ENCODE measurements at places on chromosomes 2 and 18. TPM values are rescaled to one million over a fixed set of nuclear protein-coding genes. Genes with fewer than 3 reads are reported as not detected.

DNA sequence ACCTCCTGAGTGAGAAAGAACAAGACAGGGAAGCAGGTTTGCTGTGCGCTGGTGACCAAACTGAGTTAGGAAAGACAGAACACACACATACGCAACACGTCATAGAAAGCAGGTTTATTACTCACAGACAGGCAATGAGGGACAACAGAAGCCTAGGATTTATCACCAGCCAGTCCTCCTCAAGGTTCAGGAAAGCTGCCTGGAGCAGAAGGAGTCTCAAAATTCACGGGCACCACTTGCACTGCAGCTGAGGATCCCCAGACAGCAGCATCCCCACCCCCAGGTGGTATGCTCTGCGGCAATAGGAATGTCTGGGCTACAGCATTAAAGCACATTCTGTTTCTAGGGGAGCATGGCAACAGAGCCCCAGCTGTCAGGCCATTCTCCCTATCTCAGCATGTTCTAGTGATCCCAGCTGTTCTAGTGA is 284.4 kb upstream of the RGPD4 start:
- no peak for DNase-seq

DNA sequence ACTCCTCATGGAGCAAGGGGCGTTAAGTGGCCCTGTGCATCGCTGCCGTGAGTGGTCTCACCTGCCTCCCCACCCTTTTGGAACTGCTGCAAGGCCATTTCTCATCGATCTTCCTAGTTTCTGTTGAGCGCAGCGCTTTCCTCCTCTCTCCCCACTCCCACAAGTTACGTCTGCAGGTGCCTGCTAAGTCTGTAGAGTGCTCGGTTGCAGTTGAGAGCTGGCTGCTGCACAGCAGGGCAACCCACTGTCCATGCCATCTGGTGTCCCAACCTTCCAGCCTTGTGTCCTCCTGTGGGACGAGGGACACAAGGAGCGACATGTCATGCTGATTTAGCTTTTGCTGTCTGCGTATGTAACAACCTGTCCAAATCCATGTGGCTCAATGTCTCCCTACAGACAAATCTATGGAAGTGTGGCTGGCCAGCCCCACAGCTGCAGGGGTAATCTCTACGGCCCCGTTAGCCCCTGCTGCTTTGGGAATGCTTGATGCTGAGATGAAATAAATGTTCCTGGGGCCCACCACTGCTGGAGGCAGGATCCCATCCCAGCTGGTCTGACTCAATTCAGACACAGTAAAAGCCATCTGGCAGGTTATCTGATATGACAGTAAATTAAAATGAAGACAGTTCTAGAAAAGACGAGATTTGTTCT is 68.1 kb upstream of the TCF7L1 start:
- no peak for DNase-seq

DNA sequence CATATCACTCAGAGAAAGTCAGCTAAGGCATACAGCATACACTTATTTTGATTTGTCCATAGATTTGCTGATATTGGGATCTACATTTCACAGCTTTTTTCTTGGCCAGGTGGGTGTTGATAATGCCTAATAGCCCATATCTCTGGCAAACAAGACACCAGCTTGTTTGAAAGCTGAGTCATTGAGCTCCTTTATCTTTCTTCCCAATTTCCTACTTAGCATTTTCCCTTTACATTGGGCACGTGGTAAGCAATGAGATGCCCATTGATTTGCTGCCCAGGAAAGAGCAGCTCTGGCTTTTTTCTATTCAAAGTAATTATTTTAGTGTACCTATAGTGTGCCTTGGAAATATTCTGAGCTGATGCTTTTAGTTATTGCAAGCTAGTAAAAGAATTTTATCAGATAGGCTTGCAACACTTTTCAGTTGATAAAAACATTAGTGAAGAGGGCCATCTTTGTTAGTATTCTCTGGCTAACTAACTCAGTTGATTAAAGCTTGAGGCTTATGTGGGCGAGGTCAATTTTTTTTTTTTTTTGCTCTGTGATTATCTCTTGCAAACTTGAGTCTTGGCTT is 79.6 kb downstream of the OSBPL6 start:
- no peak for DNase-seq

- DNase-seq: no peak
Observed at GRCh38 chr18:74040459-74041332, 106.9 kb downstream of the FBXO15 start.

GRCh38 chr18:55856229-55856628 is 268.2 kb upstream of the TCF4 start:
- DNase-seq: no peak

GRCh38 chr2:119596638-119597037 is 52.4 kb downstream of the CFAP221 start:
- DNase-seq: no peak

- DNase-seq: no peak
Observed at GRCh38 chr2:235541016-235541415, 47.2 kb downstream of the AGAP1 start.

- DNase-seq: peak; percentile 42
Observed at GRCh38 chr18:49560624-49561288, 1.1 kb upstream of the LIPG start.

DNA sequence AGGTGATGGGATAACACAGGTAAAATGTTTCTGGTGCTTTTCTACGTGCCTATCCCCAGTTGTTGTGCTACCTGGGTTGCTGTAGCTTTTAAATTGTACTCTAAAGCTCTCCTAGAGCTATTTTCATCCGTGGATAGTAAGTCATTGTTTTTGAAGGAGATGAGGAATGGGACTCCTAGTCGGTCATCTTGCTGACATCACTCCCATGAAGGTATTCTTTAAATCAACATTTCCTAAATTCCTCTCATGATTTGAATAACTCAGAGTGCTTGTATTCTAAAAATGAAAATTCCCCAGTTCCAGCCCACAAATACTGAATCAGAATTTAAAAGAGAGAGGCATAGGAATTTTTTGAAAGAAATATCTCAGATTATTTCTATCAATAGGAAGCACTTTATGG is 44.3 kb downstream of the CCDC148 start:
- no peak for DNase-seq

DNA sequence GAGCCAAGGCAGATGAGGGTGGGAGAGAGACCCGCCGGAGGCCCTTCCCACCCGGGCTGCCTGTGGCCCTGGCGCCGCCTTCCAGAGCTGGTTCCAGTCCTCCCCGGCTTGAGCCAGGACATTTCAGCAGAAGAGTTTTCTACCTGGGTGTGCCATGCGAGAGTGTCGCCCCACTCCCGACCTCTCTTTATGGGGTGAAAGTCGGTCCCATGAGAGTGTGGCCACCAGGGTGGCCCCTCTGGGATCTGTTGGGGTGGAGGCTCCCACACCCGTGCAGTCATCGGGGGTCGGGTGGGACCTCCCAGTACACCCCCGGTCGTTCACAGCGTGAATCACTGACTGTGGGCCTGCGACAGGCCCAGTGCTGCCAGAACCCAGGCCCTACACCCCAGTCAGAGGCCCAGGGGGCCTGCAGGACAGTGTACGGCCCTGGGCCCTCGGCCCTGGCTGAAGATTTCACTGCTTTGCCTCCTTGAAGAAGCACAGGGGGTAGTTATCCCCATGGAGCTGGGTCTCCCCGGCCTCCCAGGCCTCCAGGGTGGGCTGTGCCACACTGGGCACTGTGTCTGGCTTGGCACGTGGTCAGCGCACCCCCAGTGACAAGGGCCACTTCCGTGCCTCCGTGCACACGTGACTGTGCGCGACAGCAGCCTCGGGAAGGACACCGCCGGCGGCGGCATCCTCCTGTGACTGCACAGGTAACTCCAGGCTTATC is 5.9 kb downstream of the NFATC1 start:
- DNase-seq: no peak

- peak; percentile 71 for DNase-seq
Observed at GRCh38 chr2:240435457-240435947, at the start of gene GPC1. GPC1 (plus strand) TSS chr2:240435663; CDS start chr2:240435919, 256 bp downstream.

DNA sequence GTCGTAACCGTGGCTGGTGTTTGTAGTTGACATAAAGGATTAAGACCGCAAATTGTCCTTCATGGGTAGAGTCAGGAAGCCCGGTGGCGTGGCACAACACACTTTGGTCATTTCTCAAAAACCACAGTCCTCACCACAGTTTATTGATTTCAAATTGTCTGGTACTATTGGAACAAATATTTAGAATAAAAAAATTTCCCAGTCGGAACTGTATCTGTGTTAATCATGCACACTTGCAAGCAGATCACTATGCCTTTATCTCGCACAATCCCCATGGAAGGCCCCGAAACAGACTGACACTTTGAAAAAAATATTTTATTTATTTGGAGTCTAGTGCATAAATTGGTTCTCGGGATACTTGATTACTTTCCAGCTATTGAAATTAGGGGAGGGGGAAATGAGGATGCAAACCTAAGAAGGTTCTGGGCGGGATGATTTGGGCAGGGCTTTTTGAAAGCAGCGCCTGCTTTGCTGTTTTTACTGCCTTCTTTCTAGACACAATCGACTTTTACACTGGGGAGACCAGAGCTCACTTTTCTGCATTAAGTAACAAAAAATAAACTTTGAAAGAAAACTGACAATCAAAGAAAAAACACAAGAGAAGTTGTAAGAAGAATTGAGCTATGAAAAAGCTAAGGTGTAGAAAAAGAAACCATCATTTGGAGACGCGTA is 15.4 kb upstream of the HOXD1 start:
- no peak for DNase-seq

DNA sequence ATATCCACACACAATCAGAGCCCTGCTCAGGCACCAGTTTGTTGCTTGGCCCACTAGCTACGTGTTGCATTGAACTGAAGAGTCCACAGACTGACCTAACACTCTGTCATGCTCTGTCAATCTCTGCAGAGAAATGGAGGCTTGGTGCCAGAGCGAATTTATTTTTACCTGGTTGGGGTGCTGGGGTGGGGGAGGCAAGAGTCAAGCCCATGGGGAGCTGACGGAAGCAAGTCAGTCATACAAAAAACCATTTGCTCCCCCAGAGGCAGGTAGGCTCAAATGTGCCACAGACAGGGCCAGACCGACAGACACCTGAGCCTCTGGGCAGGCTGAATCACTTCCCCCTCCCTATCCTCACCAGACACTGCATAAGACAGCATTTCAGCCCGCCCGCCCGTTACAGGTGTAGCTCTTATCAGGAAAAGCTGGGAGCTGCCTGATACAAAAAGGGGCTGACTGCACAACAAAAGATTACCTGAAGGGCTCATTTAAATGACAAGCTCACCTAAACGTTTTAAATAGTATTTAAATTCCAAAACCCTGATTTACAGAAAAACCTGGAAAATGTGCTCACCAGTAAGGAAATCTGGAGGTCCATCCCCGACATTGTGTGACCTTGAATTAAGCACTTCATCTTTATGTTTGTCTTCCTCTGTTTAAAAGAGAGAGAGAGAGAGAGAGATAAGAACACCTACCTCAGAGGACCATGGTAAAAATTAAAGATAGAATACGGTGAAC is 2.1 kb upstream of the PCBP1 start:
- DNase-seq: no peak

DNA sequence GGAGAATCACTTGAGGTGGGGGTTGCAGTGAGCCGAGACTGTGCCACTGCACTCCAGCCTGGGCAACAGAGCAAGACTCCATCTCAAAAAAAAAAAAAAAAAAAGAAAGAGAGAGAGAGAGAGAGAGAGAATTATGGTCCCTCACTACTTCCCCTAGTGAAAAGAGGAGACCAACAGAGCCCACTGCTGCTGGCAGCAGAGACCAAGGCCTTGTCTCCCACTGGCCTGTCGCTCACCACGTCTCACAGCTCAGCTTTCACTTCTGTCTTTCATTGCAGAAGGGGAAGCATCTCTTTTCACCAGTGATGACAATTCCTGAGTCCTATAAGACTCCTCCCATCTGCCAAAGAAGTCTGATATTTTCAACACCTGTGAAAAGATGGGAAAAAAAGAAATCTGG is 81.3 kb downstream of the CLHC1 start:
- DNase-seq: no peak

DNA sequence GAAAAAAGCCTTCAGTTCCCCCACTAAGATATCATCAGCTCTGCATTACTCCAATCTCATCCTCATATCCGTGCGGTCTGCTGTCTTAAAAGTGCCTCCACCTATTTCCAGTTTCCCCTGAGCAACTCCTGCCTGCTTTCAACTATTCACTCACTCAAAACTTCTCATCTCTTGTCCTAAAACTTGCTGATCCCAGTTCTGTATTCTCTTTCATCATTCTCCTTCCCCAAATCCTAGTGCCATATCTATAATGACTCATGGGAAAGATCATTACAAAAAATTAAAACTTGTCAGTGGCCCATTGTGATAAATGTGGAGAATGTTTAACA is 20.0 kb downstream of the ACVR1 start:
- DNase-seq: no peak

- no peak for DNase-seq
Observed at GRCh38 chr18:1304392-1304992, 399.8 kb downstream of the ADCYAP1 start.

GRCh38 chr18:21489119-21489750 is 111.3 kb downstream of the ESCO1 start:
- peak; percentile 33 for DNase-seq

Gene CDCA7
- polyA plus RNA-seq: 39.8 TPM

Gene GAREM1
- 37.4 TPM for polyA plus RNA-seq

Gene DPYSL5
- polyA plus RNA-seq: 8.5 TPM

Gene PARD6G
- 33.8 TPM for polyA plus RNA-seq

Gene DYNAP
- not detected for polyA plus RNA-seq
